ENCODE measurements at places on chromosomes 5 and 9.

DNA sequence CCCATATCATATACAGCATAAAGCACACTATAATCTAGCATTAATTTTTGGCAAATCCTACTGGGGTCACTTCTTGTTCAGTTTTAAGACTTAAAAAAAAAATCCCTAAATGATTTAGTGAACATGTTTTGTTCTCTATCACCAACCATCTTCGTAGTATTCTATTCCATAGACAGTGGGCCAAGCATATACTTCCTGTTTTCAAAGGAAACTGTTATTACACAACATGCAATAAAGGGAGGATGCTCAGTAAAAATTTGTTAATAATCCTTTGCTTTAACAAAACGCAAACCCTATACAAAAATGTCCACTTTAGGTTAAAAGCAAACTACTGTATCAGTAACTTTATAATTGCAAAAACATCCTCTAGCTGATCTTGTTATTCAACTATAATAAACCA, 13.0 kb downstream of the CCNH start:
- no peak for DNase-seq

DNA sequence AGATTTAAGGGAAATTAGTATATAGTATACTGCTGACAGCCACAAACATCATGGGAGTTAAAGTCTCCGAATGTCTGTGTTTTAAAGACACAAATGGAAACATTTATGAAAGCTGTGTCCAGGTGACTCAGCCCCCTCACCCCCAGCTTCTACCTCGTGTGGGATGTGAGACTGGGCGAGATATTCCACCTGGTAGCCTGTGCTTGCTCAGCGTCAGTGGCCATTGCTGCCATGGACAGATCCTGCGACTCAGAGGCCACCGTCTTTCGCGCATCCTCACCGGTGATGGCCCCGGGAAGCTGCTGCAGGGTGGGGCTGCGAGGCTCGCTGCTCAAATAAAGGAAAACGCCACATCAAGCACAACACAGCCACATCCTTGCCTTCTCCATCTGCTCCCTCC, 31.2 kb upstream of the EXOC3 start:
- DNase-seq = no peak

DNA sequence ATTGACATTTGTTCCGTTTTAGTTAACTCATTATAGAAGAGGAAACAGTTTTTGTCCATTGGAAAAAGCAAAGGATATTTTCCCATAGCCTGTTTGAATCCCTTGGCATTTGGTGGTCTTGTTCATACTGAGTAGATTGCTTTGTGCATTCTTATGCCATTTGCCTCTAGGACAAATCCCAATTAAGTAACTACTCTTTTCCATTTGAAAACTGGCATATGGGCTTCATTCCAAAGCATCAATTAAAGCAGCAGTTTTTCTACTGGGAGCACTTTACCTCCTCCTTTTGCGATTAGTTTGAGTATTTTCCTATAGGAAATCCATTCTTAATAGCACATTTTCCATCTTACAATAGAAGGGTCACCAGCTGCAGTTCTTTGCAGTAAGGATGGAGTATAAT, 31.2 kb downstream of the GPR21 start:
- DNase-seq = no peak

GRCh38 chr5:167352801-167353200, 938.6 kb upstream of the WWC1 start:
- DNase-seq = no peak

GRCh38 chr5:78776637-78777036, 128.1 kb upstream of the LHFPL2 start:
- no peak for DNase-seq

GRCh38 chr5:146340260-146341081, 1.8 kb downstream of the POU4F3 start:
- peak; percentile 76 for DNase-seq

DNA sequence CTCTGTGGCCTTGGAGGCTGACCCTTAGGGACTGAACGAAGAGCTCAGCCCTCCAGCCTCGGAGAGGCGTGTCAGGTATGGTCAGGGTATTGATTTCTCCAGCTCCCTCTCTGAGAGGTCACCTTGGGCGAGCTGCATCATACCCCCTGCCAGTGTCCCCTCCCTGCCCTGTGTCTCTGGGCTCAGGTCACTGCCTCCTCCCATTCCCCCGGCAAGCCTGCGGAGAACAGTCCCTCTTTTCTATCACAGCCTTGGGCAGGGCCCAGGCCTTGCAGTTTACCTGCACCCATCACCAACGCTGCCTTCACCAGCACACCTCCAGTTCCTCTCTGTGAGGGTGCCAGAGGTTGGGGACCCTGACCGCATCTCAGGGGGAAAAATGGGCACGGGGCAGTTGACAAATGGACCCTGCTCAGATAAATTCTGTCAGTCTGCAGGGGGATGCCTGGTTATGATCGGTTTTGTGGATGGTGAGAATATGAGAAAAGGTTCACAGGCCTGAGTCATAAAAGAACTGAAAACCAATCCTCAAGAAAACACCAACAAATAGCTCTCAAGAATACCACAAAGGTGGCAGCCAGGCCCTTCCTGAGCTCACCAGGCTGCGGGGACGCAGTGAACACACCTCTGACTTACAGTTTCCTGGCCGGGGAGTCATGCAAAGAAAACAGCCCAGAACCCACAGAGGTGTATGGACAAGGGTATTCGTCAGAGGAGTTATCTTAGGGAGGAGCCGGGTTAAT, 24.7 kb upstream of the RXRA start:
- DNase-seq = no peak

DNA sequence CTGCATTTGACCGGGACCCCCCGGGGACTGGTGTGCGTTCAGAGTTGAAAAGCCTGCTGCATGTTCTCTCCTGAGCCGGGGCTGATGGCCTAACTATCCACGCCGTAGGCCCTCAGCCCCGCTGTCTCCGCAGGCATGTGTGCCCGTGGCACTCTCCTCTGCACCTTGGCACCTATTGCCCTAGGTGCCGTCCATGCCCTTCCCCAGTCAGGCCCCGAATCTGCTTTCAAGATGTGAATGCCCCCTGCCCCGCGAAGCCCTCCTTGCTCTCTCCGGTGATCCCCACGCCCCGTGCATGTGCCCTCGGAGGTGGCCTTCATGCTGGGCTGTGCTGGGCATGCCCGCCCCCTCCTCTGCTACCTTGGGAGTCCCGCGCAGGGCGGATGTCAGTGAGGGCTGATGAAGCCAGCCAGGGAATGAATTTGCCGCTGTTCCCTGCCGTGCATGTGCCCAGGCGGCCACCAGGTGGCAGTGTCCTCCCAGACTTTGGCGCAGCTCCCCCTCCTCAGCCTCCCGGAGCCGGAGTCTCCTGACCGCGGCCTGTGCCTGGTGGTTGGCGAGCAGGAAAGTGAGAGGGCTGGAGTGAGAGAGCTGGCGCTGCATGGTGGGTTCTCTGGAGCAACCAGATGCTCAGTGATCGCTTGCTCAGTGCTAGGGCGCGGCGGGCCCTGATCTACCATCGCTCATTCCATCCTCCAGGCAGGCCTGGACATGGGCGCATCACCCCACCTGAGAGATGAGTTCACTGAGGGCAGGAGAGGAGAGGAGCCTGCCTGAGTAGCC, 112.9 kb upstream of the LMX1B start:
- DNase-seq = peak; percentile 87

- DNase-seq = no peak
Measured at GRCh38 chr9:121960665-121961064, 132.4 kb downstream of the TTLL11 start.

GRCh38 chr5:128626536-128627090, 88.6 kb upstream of the FBN2 start:
- DNase-seq = no peak

GRCh38 chr9:97176206-97176605, 131.3 kb upstream of the CCDC180 start:
- DNase-seq = no peak

DNA sequence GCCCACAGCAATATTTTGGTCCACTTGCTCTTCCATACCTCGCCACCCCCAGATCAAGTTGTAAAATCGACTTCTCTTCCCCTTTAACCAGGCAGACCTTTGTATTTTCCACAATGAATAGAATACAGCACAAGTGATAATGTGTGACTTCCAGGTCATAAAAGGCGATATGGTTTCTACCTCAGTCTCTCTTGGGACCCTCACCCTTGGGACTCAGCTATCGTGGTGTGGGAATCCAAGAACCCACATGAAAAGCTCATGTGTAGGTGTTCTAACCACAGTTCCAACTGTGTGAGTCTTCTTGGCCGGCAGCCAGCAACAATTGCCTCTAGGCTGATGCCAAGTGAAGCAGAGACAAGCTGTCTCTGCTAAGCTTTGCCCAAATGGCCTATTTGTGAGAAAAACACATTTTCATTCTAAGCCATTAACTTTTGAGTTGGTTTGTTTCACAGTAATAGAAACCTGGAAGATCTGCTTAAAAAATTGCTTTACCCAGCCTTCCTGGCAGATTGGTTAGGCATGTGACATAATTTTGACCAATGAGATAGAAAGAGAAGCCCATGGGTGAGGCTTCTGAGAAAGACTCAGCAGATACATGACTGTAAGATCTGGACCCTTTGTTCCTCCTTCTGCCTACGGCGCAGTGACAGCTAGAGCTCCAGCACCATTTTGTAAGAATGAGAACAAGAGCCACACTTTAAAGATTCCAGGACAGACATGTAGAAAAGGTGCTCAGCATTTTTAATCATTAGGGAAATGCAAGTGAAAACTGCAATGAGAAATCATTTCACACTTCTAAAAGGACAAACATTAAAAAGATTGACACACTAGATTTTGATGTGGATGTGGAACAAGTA, 18.3 kb upstream of the MLLT3 start:
- DNase-seq = peak; percentile 42

GRCh38 chr9:107881626-107882300, 392.2 kb upstream of the KLF4 start:
- DNase-seq = no peak

DNA sequence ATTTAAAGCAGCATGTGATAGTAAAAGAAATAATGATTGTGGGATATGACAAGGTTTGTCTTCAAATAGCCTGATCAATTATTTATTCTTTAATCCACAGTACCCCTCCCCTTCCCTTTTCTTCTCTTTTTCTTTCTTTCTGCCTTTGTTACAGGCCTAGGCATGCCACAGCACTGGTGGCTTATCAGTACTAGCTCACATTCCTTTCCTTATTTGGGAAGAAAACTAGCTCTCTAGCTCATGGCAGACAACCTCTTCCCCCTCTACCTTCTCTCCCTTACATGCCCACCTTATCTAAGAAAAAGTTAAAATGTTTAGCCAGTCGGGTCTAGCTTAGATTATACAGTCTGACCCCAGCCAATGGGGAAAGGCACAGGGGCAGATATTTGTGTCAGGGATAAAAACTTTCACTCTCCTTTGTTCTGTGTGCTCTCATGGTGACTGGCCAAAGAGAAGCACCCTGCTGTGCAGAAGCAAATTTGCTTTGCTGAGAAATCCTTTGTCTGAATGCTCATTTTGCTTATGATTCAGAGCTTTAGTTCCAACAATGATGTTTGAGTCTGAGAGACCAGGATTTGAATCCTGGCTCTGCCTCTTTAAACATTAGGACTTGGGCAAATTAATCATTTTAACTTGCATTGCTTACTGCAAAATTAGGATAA, 75.8 kb upstream of the CDH12 start:
- no peak for DNase-seq

DNA sequence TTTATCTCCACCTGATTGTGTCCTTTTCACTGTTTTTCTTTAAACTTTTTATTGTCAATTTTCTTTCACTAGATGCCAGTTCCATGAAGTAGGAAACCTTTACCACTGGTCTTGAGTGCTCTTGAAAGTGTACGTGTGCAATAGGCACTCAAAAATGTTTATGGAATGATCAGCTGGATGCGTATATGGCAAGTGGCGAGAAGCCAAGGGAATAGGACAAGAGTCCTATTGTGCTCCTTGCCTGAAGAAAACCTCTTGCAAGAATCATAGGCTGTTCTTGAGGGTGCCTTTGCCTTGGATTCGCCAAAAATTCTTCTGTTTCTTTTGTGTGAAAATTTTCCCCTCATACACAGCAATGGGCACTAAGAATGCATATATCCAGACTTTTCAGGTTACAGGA, 97.7 kb downstream of the GHR start:
- no peak for DNase-seq

GRCh38 chr9:111107141-111107540, 68.9 kb upstream of the LPAR1 start:
- no peak for DNase-seq

GRCh38 chr5:27158171-27158570, 119.8 kb upstream of the CDH9 start:
- DNase-seq = no peak

DNA sequence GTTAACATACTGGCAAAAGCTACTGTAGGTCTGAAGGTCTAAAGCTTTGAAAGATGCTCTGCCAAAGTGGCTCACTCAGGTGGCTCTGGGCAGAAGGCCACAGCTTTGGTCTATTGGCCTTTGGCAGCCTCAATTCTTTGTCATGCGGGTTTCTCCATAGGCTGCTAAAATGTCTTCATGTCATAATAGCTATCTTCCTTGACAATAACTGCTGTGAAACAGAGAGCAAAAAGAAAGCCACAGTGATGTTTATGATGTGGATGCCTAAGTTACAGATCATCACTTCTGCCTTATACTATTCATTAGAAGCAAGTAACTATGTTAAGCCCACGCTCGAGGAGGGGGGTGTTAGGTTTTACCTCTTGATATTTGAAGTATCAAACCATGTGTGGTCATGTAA, 906.1 kb upstream of the CDH9 start:
- peak; percentile 6 for DNase-seq

GRCh38 chr9:136403538-136403914, 3.6 kb upstream of the SNAPC4 start:
- no peak for DNase-seq

GRCh38 chr5:3889412-3890142, 293.9 kb downstream of the IRX1 start:
- DNase-seq = no peak

DNA sequence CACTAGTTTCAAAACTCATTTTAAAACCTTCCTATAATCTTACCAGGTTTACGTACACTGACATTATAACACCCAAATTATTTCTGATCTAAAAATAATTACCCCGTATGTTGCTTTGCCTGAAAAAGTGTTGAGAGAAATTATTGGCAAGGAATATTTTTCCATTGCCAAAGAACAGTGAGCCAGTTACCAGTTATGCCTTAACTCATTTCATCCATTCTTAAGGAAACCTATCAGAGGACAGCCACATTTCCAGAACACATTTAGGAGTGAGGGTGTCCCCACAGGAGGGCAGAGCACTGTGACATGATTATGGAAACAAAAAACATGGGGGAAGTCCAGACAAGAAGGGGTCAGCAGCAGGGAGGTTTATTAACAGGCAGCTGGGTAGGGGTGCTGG, 52.2 kb downstream of the GABBR2 start:
- no peak for DNase-seq

DNA sequence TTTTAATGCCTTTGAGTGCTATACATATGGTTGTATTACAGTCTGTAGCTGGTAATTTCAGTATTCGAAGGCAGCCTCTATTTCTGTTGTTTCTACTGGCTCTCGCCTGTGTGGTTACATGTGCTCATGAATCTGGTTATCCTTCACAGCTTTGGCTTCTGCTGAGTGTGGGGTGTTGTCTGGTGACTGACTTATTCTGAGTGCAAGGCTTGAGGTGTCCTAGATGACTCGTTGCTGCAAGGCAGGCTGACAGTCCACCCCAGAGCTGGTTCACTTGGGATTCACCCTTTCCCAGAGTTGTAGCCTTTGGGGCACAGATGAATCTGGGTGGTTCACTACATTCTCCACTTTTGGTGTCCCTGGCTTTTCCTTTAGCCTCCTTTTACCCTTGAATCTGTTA, 41.4 kb downstream of the PDE8B start:
- no peak for DNase-seq

- no peak for DNase-seq
Measured at GRCh38 chr9:8070779-8071444, 271.3 kb upstream of the DMAC1 start.

GRCh38 chr9:70607926-70608325, 193.5 kb upstream of the KLF9 start:
- DNase-seq = no peak

Data from urothelium cell line (cell line).